ENCODE measurements at places on chromosomes 13 and 19.

GRCh38 chr19:17473041-17473440, 2.7 kb downstream of the SLC27A1 start:
- DNase-seq, result no peak

DNA sequence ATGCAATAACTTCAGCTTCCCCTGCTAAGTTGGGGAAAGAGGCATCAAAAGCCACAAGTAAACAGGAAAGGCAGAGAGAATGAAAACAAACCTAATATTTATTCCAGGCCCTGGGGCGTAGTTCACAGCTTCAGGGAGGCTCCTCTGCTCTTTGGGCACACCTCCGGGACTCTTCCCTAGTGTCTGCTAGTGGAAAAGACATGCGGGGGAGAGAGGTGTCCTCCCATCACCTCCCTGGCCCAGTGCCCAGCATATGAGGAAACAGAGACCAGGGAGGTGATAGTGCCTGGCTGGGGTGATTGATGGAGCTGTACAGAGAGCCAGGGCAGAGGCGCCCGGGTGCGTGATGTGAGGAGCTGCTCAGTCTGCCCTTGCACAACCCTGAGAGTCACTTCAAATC, 71.0 kb downstream of the RASL11A start:
- DNase-seq, result no peak

- DNase-seq, result no peak
Observed at GRCh38 chr13:41056194-41056593, 5.1 kb upstream of the WBP4 start.

DNA sequence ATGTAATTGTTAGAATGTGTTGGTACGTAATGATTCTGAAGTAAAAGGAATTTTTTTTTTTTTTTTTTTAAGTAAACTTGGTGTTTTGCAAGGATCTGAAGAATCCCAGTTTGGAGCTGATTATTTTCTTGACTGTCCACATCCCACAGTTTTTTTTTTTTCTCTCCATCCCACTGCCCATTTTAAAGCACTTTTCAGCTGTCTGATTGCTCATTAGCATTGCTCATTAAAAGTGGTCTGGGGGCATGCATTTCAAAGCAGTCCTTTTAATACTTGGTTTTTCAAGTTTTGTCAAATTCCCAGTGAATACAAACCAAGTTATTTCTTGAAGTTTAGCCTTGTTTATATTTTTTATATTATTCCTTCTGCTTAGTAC, 44.1 kb downstream of the SLAIN1 start:
- DNase-seq, result no peak

DNA sequence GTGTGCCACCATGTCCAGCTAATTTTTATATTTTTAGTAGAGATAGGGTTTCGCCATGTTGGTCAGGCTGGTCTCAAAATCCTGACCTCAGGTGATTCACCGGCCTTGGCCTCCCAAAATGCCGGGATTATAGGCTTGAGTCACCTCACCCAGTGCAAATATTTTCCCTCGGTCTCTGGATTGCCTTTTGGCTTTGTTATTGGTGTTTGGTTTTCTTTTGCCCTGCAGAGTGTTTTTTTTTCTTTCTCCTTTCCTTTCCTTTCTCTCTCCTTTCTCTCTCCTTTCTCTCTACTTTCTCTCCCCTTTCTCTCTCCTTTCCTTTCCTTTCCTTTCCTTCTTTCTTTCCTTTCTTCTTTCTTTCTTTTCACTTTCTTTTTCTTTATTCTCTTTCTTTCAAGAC, 33.2 kb downstream of the KDM4B start:
- DNase-seq, result no peak

- no peak for DNase-seq
Observed at GRCh38 chr13:101763191-101763590, 310.7 kb downstream of the ITGBL1 start.

DNA sequence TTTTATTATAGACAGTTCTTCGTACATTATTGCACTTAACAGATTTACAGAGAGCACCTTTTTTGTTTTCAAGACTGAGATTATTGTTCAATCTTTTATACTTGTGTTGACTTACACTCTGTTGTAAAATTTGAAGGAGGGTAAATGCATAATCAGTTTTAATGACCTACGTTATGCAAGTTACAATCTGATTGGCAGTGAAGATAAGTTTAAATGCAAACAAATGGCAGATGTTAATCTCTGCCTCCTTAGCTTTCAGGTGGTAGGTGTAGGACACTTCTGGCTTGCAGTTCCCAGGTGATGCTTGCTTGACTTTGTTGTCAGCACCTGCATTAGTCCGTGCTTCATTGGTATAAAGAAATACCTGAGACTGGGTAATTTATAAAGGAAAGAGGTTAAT, 424.9 kb downstream of the FGF9 start:
- no peak for DNase-seq

DNA sequence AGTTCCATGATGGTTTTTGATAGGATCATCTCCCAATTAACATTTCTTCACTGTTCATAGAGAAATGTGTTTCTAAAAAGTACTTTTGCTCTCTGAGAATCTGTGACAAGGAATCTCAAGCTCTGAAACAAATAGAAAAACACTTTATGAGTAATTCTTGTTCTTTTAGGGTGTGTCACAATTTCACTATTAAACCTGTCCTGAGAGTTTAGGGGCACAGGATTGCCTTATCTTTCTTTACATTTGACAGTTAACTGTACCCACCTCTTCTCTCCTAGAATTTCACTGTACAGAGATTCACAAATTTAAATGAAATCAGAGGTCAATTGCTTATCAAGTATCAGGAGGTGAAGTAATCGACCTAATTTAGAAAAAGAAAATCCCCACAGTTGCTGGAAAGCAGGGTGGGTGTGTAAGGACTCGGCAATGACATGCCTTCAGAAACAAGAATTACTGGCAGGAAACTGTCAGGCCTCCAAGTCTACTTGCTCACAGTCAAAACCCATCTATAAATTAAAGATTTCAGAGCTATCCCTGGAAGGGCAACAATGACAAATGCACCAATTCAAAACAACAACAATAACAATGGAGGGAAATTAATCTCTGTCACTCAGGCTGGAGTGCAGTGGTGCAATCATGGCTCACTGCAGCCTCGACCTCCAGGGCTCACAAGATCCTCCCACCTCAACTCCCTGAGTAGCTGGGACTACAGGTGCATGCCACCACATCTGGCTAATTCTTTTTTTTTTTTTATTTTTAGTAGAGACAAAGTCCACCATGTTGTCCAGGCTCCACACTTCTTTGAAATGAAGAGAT, 250.2 kb downstream of the ABCC4 start:
- DNase-seq, result no peak

DNA sequence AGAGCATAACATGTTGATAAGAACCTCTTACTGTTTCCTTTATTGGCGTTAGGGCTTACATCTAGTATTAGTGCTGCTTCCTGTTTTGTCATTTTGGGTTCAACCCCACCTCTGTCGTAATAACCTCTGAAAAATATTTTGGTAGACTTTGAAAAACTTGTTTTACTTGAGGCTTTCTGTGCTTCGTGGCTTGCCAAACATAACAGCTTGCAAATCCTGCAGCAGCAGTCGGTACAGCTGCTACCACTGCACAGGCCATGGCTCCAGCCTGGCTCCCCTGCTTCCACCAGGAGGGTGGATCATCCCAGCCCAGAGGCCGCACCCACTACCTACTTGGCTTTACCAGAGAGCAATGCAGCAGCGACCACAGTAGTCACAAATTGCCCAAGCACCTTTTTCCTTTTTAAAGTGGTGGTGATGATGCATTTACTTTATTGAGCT, 11.8 kb upstream of the CEACAM4 start:
- DNase-seq, result no peak

GRCh38 chr13:34657716-34658115, 284.4 kb upstream of the NBEA start:
- DNase-seq, result no peak

DNA sequence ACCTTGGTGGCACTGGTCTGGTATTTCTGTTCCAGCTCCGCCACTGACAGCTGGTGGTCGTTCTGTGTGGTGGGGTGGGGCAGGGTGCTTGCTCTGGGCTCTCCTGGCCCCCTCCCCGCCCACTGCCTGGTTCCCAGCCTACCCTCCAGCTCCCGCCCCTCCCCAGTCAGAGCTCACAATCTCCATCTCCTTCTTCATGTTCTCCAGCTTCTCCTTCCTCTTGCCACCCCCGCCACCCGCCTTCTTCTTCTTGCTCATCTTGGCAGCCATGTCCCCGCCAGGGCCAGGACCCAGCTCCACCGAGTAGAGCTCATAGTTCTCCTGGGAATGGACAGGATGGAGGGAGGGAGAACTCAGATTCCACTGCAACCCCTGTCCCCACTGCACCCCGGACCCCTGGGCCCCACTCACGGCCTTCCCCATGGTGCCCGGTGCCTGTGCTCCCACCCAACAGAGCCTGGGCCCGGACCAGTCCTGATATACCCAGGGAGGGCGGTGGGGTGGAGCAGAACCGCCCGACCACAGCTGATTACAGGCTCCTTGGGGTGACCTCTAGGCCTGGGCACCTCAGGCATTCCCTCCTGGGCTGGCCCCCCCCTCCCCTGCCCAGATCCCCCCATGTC, at the start of gene ATP4A:
ATP4A (minus strand) TSS at position 452 of the 623 bp plus-strand sequence; CDS start at position 423, 29 bp downstream.
- no peak for DNase-seq

DNA sequence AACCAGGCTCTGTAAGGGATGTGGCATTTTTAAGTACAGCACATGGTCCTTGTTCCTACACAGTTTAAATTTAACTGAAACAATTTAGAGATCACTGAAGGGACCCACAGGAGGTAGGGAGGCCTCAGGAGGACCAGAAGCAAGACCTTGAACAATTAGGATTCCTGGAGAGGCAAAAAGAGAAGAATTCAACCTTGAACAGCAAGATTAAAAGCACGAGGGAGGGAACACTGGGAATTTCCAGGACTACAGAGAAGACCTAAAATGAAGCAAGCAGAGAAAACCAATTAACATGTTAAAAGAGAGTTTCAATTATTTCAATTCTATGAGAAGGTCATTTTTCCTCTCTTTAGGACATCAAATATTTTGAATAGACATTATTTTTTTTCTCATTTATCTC, 160.3 kb downstream of the KCTD12 start:
- DNase-seq, result no peak

- no peak for DNase-seq
Observed at GRCh38 chr13:113357529-113357928, 6.4 kb downstream of the GRTP1 start.

GRCh38 chr13:114339857-114340534, 25.7 kb downstream of the CHAMP1 start:
- DNase-seq, result no peak

- no peak for DNase-seq
Observed at GRCh38 chr19:43847246-43847645, 20.1 kb downstream of the ZNF283 start.

Data from stimulated activated CD4-positive, alpha-beta T cell treated with anti-CD3 and anti-CD28 coated beads, TNF-alpha, amount 100 ng/mL, for 24 hours (primary cell).